Mesothelial cell of epicardium (in vitro differentiated cells): ENCODE measurements at places on chromosomes 5 and 9. TPM values are rescaled to one million over a fixed set of nuclear protein-coding genes. Genes with fewer than 3 reads are reported as not detected.

GRCh38 chr5:80928073-80928472, 32.1 kb upstream of the RASGRF2 start:
- DNase-seq, result no peak

- no peak for DNase-seq
Observed at GRCh38 chr9:113591899-113592625, 128.5 kb downstream of the RGS3 start.

DNA sequence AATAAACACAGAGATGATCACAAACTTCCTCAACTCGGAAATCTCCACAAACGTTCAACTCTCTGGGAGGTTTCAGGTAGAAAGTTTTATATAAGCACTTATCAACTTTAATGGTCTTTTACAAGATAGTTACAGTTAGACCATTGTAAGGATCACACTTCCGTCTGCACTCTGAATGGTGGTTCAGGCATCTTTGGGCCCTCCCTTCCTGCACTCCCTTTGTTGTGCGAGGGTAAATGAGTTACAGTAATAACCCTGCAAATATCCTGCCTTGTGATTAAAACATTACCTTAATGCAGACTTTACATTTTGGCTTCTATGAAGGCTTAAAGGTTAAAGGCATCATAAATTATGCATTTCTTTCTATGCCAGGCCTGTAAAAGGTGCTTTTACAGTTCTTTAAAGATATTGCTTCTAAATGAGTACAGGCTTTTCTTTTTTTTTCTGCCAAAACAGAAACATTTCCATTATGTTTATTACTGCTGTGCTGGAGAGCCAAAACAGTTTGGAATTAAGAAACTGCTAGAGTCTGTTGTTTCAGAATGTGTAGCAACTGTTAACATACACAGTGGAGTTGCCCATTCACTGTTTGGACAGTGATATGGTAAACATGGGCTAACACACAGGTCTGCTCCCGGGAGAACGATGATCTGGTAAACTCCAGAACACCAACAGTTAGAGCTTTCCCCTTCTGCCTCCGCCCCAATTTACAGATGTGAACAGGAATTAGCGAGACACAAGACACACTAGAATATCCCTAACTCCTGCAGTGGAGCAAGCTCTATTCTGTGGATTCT, 1.1 kb downstream of the PRUNE2 start:
- no peak for DNase-seq

DNA sequence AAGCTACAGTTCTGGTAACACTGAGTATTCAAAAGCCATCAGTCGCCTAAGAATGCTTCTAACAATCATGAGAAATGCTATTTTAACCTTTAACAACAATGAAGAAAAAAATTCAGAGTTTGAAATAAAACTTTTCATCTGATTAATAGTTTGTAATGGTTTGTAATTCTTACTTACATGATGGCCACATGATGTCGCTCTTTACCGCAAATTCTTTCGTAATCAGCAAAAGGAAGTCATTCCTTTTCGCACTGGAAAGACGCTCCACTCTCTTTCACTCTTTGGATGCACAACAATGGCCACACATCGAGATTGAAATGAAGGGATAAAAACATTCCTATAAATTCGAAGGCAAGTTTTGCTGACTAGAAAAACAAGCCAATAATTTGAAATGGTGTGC, at the start of gene PCDHA7:
Gene PCDHA7, plus strand, starts transcription at position 277 of the 400 bp plus-strand sequence. Its CDS starts 115 bp downstream, at position 392.
- no peak for DNase-seq

DNA sequence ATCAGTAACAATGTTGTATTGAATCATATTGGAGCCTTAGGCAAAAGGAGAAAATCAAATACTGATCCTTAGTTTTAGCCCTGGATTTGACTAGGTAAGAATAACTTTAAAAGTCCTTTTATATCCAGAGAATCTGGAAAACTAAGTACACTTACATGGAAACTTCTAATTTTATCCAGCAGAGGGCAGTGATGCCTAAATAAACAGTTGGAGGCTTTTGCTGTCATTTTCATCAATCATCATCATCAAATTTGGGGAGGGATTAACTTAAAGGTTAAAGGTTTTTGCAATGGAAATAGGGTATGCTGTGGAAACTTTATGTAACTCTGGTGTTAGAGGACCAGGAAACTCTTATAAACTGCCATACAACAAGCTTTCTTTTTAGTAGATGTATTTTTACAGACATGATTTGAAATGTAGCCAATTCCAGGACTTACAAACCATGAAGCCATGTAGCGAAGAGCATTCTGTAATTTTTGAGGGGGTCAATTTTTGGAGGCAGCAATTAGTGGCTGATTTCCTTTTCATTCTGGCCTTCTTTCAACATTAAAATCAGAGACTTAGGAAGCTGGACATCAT, 112.7 kb downstream of the OSTF1 start:
- DNase-seq, result no peak

Gene BNC2
- 45.1 to 52.1 TPM (median 46.4 TPM) in 3 replicates for total RNA-seq

GRCh38 chr5:141757402-141757801, 75.4 kb upstream of the ARAP3 start:
- no peak for DNase-seq

DNA sequence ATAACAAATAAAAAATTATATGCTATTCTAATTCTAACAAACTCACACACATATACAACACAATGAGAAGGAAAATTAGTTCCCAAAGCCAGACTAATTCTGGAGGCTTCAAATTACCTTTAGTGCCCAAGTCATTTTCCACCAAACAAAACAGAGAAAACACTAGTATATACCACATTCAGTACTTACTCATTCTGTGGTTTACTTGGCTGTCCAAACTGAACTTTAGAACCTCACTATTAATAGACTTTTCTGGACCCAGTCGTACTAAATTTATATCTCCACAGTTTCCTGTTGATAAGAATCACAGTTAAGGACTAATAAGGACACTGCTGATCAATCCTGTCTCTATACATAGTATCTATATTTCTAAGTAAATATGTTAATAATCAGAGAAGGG, 66.4 kb downstream of the SETX start:
- no peak for DNase-seq

Gene OR1L4
- total RNA-seq, result not detected in 3 replicates

DNA sequence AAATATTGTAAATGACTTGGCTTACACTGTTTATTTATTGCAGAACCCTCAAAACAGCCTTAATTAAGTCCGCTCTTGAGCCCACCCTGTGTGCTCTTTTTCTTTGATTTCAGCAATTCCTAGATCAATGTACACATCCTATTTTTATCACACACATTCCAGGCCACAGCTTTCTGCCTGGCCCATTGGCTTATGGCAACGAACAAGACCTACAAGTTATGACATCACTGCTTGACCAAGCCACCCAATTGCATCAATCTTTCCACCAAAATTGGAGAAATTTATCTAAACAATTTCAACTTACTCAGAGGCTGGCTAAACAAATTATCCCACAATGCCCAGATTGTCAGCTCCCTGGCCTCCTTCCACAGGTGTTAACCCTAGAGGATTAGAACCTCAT, 158.4 kb downstream of the CPLANE1 start:
- no peak for DNase-seq

DNA sequence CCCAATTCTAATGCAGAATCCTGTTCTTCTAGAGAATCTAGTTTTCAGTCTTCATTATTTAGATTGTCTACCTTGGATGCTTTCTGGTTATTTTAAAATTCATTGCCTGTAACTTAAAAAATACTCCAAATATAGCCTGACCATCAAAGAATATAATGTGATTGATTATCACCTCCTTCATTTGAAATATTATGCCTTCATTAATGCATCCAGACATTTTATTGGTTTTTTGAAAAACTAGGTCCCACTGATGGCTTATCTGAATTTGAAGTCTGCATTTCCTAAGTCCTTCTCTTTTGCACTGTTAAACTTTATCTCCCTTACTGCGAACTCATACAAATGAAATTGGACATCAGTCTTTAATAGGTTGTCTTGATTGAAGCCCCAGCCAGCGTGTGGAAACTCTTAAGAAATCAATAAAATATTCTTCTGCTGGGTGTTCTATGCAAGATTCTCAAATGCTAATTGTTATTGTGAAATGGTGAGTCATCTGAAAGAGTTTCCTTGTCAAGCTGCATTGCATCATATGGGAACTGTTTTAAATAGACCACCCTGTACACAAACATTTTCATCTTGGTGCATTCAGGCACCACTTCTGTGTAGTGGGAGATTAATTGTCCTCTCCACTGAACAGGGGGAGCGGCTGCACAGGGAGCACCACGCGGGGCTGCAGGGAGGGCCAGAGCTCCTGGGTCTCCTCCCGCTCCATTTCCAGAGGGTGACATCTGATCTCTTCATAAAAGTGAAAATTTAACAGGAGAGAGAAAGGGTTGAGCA, 92.3 kb upstream of the FANCC start:
- DNase-seq, result no peak

Gene FABP6
- not detected in 3 replicates for total RNA-seq

- no peak for DNase-seq
Observed at GRCh38 chr5:50730336-50730735, 63.9 kb downstream of the PARP8 start.

DNA sequence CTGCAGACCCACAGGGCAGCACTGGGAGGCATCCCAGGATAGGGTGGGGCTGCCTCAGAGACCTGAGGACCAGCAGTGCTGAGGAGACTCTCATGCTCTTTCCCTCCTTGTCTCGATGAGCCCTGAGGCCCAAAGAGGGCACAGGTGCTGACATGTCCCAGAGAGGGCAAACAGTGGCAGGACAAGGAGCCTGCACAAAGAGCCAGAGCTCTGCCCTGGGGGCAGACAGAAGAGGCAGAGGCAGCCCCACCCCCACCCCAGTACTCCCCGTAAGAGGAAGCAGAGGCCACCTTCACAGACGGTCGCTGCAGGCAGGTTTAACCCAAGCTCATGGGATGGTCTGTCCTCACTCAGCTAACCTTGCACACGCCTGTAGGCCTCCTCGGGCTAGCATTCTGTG, 29.4 kb upstream of the TTLL11 start:
- no peak for DNase-seq

- no peak for DNase-seq
Observed at GRCh38 chr9:495739-496138, 281.1 kb downstream of the DOCK8 start.

DNA sequence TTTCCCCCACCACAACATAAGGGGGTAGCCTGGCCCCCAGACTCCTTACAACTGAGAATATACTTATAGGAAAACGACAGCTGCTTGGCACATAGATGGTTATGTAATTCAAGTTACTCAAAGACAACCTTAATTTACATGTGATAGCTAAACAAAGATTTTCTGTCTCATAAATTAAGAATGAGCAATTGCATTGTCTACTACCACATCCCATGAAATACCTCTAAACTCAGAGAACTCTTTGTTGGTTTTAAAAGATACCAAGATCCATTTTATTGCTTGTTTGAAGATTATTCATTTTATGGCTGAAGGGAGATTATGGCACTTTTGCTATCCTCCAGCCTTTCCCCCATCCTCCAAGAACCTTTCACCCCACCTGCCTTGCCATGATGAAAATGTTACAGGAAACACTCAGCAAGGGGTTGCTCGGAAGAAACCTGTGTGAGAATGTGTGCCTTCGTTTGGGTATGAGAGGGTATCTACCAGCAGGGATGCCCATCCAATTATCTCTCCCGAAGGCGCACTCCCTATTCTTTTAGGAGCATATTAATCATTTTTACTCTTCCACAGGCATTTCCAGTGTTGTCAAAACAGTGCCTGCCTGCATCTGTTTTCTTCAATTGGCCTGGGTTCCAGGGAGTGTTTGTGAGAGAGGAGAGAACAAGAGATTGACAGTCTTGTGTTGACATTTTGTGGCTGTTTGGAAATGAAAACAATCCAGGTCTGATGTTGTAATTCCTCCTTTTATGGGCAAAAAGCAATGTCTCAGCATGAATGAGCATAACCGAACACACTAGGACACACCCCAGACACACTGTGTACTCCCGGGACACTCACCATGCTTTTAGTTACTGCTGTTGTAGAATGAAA, 208.0 kb upstream of the ANKRD55 start:
- DNase-seq, result no peak

Gene GPR150
- total RNA-seq, result not detected in 3 replicates

DNA sequence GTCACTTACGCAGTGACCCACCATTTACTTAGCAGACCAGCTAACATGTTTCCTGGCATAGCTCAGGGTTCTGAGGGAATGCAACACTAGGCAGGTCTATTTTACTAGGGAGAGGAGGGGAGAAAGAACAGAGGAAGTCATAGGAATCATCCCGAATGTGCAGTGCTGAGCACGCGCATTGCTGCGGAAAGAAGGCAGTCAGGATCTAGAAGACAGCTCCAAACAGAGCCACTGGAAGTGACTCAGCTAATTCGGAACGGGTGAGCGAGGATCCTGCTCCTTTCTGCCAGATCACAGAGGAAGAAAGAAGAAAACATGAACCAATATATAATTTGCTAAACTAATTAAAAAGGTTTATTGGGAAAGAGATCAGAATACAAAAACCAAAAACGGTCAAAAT, 339.8 kb downstream of the EFNA5 start:
- DNase-seq, result no peak

DNA sequence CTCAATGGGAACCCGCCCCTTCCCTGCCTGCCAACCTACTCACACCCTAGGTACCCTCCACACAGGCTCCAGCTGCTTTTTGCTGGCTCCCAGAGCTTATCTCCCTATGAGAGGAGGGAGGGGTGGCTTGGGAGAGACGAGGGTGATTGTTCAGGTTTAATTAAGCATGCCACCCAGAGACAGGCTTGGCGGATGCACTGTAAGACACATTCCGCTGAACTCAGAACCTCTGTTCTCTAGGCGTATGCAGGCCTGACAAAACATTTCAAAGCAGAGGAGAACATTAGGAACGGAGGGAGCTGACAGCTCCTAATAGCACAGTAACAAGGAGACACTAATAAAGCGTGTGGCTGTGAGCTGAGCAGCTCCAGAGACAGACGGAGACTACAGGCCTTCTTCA, 80.1 kb downstream of the TRIM32 start:
- DNase-seq, result no peak

GRCh38 chr9:105975886-105976645, 281.7 kb downstream of the TMEM38B start:
- no peak for DNase-seq
